Sigmoid colon (tissue), 7 donors: ENCODE measurements at places on chromosomes 2 and 18. TPM values are rescaled to one million over a fixed set of nuclear protein-coding genes. Genes with fewer than 3 reads are reported as not detected.

The ZNF385B gene
- 2.2 TPM for total RNA-seq

DNA sequence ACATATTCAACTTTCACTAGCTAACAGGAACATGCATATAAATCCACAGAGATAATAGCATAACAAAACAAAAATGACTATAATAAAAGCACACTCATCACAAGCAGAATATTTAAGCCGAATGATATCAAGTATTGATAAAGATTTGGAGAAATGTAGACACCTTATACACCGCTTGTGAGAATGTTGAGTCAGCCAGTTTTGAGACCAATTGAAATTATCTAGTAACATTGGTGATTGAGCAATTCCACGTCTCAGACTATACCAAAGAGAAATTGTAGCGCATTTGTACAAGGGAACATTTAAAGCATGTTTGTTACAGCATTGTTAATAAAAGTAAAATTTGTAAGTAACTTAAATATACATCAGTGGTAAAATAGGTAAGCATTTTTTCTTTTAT, 402.9 kb upstream of the FIGN start:
- DNase-seq, result no peak
- H3K4me1 ChIP-seq, result no peaks in the 10 kb centered on the region
- no peaks in the 10 kb centered on the region for H3K27me3 ChIP-seq
- no peaks in the 10 kb centered on the region for H3K36me3 ChIP-seq
- H3K27ac ChIP-seq, result no peak overlapping the region

GRCh38 chr18:47936952-47937351, 6.5 kb upstream of the SMAD2 start:
- no peaks in the 10 kb centered on the region for H3K36me3 ChIP-seq
- H3K4me1 ChIP-seq, result no peaks in the 10 kb centered on the region
- H3K27ac ChIP-seq, result no peak overlapping the region
- no peaks in the 10 kb centered on the region for H3K27me3 ChIP-seq
- no peak overlapping the region for H3K4me3 ChIP-seq

DNA sequence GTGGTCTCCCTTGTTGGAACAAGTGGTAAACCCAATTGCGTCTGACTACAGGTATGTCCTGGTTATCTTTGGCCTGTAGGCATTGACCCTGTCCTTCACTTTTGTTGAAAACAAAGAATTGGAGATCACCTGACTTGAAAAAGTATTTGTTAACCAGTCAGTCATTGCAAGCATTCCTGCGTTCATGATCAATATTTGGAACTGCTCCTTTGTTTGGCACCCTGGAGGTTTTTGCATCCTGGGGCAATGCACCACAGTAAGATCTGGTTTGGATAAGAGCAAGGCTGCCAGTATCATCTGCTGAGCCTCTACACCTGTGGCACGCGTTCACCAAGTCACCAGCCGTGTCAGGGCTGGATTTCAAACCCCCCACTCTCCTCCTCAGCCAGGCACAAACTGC, 115.7 kb downstream of the DNAH6 start:
- H3K27me3 ChIP-seq, result no peaks in the 10 kb centered on the region
- no peaks in the 10 kb centered on the region for H3K4me1 ChIP-seq
- no peak overlapping the region for H3K4me3 ChIP-seq
- no peaks in the 10 kb centered on the region for H3K36me3 ChIP-seq
